Hair follicle dermal papilla cell (primary cell): ENCODE measurements at places on chromosomes 7 and 10. TPM values are rescaled to one million over a fixed set of nuclear protein-coding genes. Genes with fewer than 3 reads are reported as not detected.

CHCHD1 gene
- 6.8 and 10.0 TPM in 2 replicates for total RNA-seq

RNF133 gene
- total RNA-seq = 0.36 and 0.65 TPM in 2 replicates

MMRN2 gene
- 1.5 and 1.6 TPM in 2 replicates for total RNA-seq

FAM25A gene
- total RNA-seq = not detected in 2 replicates

PON1 gene
- not detected in 2 replicates for total RNA-seq

CCDC3 gene
- total RNA-seq = 0.36 and 1.5 TPM in 2 replicates

AKR1C4 gene
- not detected in 2 replicates for total RNA-seq

LRRD1 gene
- 0.16 TPM in 1 of 2 replicates, not detected in the other for total RNA-seq

PDK4 gene
- 0.49 TPM in 2 replicates for total RNA-seq

TMEM140 gene
- total RNA-seq = 3.1 and 4.7 TPM in 2 replicates

CHST3 gene
- total RNA-seq = 52.9 and 55.5 TPM in 2 replicates

IGF2BP3 gene
- total RNA-seq = 7.6 and 8.3 TPM in 2 replicates

CC2D2B gene
- total RNA-seq = under 0.01 and 0.32 TPM in 2 replicates

ANKRD30A gene
- total RNA-seq = not detected in 2 replicates

WNT8B gene
- not detected in 2 replicates for total RNA-seq

SFMBT2 gene
- under 0.01 TPM in 2 replicates for total RNA-seq

POLR2J2 gene
- total RNA-seq = 6.9 and 7.6 TPM in 2 replicates
